Mesothelial cell of epicardium (in vitro differentiated cells): ENCODE measurements at places on chromosomes 4 and X. TPM values are rescaled to one million over a fixed set of nuclear protein-coding genes. Genes with fewer than 3 reads are reported as not detected.

DNA sequence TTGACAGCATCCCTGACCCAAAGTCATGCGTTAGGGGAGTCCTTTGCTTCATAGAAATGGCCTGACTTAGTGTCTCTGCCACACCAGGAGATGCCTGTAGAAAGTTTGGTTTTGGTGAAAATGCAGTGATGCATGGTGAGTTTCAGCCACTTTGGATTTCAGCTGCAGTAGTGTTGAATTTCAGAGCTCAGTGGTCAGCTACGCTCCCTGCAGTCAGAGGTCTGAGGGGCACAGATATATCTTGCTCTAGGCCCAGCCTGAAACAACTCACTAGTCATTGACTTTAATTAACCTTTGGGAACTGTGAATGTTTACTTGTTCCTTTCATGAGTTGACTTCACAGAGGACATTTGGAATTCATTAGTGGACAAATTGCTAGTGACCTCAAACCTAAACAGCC, 17.5 kb downstream of the RBMX2 start:
- DNase-seq: no peak

GRCh38 chr4:70627620-70628019, 924 bp upstream of the ENAM start:
- DNase-seq: no peak

- DNase-seq: no peak
Measured at GRCh38 chr4:53520116-53520515, 71.2 kb downstream of the LNX1 start.

GRCh38 chr4:82594456-82594855, 32.7 kb upstream of the TMEM150C start:
- DNase-seq: no peak

- DNase-seq: no peak
Measured at GRCh38 chr4:7276515-7276914, 84.2 kb downstream of the SORCS2 start.

- no peak for DNase-seq
Measured at GRCh38 chr4:27018076-27018475, 157.4 kb downstream of the STIM2 start.

DNA sequence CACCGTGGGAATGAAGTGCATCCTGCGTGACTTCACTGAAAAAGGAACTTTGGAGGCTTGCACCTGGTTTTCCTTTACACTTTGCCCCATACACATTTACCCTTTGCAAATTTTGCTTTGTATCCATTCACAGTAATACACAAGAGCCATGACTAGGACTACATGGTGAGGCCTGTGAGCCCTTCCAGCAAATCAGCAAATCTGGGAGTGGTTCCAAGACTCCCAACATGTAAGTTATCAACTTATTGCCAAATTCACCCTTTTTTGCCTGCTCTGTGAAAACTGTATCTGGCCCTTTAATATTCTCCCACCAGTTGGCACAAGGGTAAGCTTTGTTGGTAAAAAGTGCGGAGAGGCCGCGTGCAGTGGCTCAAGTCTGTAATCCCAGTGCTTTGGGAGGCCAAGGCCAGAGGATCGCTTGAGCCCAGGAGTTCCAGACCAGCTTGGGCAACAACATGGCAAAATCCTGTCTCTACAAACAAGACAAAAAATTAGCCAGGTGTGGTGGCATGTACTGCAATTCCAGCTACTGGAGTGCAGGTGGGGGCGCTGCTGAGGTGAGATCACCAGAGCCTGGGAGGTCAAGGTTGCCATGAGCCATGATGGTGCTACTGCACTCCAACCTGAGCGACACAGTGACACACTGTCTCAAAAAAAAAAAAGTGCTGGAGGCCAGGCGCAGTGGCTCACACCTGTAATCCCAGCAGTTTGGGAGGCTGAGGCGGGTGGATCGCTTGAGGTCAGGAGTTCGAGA, 5.0 kb downstream of the PRMT9 start:
- DNase-seq: no peak

DNA sequence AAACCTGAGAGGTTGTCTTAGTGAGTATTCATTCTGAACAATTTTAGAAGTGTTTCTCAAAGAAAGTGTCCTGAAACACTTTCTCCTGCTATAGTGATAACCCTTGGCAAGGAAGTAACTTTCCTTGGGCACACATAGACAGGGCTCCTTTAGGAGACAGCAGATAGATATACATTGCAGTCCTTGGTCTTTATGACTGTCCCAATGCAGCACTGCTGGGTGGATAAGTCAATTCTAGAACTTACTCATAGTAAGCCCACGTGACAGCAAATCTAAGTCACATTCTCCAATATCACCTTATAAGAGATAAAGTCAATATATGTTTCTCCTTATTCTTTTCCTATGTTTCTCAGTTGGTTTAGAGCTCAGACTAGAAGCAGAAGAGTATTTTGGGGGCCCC, 46.7 kb downstream of the GPRASP3 start:
- DNase-seq: no peak

DNA sequence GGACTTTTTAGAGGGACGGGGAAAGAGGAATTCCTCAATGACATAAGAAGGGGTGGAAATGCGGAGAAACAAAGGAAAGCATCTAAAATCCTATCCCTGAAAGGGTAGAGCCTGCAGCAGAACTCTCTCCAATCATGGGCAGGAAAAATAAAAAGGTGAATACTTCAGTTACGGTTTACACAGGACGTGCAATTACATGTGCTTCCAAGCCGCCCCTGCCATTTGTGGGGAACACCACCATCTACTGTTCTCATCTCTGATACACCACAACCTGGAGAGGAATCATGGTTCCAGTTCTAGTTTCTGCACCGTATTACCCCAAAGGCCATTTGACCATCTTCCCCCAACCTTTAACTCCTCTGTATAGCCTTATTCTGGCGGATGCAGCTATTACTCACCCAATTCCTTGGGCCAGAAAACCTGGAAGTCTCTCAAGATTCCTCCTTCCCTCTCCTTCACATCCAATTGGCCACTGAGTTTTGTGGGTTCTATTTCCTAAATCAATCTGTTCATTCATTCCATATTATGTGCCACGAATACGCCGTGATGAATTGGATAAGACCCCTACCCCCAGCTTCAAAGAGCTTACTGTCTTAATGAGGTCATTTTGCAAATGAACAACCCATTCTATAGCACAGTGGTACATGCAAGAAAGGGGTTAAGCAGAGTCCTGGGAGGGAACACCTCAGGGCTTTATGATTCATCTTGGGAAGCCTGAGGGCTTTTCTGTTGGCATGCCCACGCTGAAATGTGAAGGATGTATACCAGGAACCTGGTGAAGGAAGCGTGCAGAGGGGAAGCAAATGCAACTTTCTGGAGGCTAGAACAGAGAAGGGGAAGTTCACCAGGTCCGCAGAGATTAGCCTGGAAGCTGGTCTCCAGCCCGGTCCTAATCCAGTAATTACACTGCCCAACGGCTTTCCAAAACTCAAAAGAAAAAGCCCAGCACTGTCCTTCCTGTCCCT, 1.4 kb upstream of the MSL3 start:
- no peak for DNase-seq

DNA sequence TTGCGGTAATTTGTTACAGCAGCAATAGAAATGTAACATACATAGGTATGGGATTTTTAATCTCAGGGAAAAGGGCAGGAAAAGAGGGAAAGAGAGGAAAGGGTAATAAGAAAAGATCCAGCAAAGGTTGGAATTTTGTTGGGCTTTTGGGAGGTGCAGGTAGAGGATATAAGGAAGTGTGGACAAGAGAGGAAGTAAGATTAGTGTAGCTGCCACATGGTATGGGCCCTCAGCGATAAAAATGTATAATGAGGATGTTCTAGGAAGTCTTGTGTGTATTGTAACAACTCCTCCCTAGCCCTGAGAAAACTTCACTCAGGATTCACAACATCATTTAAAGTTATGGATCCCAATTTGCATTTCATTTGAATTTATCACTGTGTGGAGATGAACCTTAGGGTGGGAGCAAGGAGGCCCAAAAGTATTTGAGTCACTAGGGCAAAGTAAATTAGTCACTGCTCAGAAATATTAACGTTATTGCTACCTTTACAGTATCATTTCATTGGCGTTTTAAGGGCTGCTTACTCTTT, 2.8 kb upstream of the IL21 start:
- DNase-seq: no peak

- no peak for DNase-seq
Measured at GRCh38 chrX:107730298-107730655, 45.3 kb downstream of the TSC22D3 start.

GRCh38 chrX:104172788-104173187, 6.5 kb downstream of the FAM199X start:
- DNase-seq: no peak

DNA sequence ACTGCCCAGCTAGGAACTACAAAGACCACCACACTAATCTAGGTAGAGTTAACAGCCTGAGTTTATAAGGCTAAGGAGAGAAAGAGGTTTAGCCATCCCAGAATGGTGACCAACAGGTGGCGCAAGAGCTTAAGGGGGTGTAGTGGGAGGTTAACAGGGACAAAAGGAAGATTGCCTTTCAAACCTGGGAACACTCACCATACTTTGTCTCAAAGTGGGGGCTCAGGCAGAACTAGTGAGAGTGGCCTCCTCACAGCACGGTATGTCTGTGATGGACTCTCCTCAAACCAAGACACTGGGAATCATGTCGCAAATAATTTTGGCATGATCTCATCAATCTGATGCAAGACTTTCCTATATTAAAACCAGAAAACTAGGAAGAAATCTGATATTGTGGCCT, 23.4 kb downstream of the CCNI start:
- DNase-seq: no peak

GRCh38 chr4:68907788-68908700, 43.6 kb downstream of the UGT2A3 start:
- DNase-seq: no peak

GRCh38 chrX:9072281-9072680, 38.4 kb upstream of the FAM9B start:
- DNase-seq: no peak

DNA sequence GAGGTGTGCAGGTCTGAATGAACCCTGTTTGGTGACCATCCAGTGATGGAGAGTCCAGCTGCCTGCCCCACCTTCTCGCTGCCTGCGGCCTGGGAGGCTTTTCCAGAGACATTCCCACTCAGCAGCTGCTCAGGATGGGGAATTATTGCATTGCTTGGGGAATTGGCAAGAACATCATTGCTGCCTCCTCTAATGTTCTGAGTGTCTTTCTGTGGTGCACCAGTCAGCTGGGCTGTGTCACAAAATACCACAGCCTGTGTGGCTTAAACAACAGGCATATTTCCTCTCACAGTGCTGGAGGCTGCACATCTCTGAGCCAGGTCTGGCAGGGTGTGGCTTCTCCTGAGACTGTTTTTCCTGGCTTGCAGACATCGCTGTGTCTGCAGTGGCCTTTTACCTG, 86.8 kb upstream of the AFAP1 start:
- no peak for DNase-seq

- DNase-seq: no peak
Measured at GRCh38 chrX:29471829-29472228, 743.5 kb upstream of the MAGEB2 start.

DNA sequence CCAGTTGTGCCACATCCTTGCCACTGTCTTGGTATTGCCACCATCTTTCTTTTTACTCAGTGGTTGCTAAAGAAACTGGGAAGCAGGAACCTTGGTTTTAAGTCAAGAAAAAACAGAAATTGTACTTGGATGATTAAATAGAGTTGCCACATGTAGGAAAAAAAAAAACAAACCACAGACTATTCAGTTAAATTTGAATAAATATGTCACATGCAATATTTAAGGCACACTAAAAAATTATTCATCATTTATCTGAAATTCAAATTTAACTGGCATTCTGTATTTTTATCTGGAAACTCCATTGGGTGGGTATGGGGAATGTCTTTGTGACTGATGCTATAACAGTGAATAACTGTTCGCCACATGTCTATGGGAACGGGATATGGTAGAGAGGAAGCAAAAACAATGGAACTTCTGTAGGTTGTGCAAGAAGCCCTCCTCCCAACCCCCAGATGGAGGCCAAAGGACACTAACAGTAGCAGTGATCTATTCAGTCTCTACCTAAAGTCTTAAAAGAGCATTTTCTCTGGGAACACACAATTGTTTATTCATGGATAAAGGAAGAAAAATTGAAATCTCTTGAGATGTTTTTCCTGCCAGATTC, 57.0 kb upstream of the PLAC8 start:
- no peak for DNase-seq

The IL21 gene
- not detected in 3 replicates for total RNA-seq

The PCDH18 gene
- total RNA-seq: 112 to 127 TPM (median 121 TPM) in 3 replicates

The SSX4B gene
- total RNA-seq: not detected in 3 replicates

The ANK2 gene
- total RNA-seq: 9.2 to 11.8 TPM (median 10.4 TPM) in 3 replicates

The GPC4 gene
- 43.4 to 46.9 TPM (median 44.8 TPM) in 3 replicates for total RNA-seq

The TSPAN6 gene
- 92.8 to 99.0 TPM (median 93.2 TPM) in 3 replicates for total RNA-seq

The PCDH7 gene
- total RNA-seq: 74.3 to 78.8 TPM (median 76.7 TPM) in 3 replicates

The FABP2 gene
- not detected in 3 replicates for total RNA-seq

The XAGE3 gene
- total RNA-seq: not detected in 3 replicates

The PDGFRA gene
- 94.4 to 105 TPM (median 100 TPM) in 3 replicates for total RNA-seq
